ENCODE measurements at places on chromosomes 7 and 10.

DNA sequence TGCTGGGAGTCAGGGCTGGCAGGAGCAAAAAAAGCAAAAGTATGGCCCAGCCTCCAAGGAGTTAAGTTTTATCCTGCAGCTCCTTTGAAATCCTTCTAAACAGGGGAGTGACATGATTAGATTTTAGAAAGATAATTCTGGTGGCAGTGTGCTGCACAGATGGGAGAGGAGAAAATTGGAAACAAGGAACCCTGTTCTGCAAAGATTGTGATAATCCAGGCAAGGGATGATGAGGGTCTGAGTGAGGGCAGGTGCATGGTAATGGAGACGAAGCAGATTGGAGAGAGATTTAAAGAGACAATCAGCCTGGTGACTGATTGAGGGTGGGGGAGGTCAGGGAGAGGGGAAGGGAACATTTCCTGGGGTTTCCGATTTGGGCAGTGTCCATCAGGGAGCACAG, 444.7 kb upstream of the PODXL start:
- no peak for DNase-seq

DNA sequence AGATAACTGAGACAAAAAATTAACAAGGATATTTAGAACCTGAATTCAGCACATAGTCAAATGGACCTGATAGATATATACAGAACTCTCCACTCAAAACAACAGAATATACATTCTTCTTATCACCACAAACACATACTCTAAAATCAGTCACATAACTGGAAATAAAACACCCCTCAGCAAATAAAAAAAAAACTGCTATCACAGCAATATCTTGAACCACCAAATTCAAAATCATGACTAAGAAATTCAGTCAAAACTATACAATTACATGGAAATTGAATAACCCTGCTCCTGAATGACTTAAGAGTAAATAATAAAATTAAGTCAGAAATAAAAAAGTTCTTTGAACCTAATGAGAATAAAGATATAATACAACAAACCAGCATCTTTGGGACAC, 30.0 kb upstream of the ZNF722 start:
- no peak for DNase-seq

- no peak for DNase-seq
Observed at GRCh38 chr7:148623586-148624282, 33.2 kb downstream of the C7orf33 start.

DNA sequence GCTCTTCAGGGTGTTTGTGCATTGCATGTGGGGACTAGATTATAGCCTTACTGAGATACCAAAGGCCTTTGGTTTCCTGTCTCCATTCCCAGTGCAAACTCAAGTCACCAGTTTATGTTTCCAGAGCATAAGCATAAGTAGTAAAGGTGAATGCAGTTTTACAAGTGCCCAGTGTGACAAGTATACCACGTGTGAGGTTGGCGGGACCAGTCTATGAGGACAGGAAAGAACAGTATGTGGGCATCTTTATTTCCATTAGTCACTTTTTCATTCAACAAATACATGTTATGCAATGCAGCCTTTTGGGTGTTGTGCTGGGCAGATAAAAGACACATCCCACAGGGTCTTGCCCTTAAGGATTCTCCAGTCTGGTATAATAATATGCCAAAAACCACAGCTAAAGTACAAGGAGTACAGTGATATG, 146.5 kb downstream of the ARID5B start:
- no peak for DNase-seq

DNA sequence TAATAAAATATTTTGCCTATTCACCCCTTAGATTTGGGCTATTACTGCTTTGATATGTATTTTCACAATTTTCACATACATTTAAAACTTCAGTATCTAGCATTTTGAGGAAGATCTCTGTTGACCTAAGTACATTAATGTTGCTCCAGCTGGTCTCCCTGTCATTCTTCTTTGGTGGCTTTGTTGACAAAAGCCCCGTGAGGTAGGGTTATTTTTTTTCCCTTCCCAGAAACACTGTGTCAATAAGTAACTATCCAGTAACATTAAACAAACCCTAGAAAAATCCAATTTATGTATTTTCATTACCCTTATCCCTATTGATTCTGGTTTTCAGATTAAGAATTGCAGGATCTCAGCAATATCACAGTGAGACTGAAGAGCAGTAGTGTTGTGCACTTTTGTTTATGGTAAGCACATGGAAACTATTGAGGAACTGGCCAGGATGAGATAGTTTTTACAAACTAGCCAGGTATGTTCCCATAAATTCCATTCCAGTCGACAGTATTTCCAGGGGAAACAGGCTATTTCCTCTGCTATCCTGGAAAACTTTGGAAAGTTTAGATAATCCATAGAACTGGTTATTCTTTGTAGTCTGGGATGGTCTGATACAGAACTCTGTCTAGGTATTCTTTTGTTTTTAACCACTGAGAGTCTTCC, 198.2 kb downstream of the PON1 start:
- no peak for DNase-seq

GRCh38 chr10:9965341-9965740, 1052.3 kb upstream of the CELF2 start:
- DNase-seq: no peak

DNA sequence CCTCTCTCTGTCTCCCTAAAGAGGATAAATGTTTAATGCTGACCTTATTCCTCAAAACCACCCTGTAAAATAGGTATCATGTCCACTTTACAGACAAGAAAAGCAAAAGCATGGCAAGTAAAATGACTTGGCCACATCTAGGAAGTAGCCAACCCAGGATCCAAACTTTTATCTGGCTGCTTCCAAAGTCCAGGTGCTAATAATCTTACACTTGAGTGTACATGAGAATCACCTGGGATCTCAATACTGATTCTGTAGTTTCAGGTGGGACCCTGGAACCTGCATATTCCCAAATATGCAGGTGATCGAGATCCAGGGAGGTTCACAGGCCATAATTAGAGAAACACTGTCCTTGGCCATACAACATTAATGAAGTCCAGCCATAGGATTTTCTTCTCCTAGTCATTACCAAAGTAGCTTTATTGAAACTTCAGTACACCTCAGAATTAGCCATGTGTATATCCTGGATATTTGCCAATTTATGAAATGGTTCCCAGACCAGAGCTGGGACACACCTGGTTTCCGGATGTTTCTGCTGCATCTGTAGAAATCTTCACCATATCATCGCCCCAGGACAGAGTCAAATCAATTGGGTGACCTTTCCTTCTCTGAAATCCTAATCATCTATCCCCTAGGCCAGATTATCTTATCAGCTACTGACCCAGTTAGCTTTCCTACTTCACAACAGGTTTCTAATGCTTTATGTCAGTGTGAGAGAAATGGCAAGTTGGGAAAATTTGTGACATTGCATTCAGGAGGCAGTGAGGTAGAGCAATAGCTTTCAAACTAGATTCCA, 119.1 kb upstream of the KMT2E start:
- DNase-seq: no peak

GRCh38 chr7:41940760-41941343, 238.0 kb upstream of the INHBA start:
- DNase-seq: peak; percentile 29

DNA sequence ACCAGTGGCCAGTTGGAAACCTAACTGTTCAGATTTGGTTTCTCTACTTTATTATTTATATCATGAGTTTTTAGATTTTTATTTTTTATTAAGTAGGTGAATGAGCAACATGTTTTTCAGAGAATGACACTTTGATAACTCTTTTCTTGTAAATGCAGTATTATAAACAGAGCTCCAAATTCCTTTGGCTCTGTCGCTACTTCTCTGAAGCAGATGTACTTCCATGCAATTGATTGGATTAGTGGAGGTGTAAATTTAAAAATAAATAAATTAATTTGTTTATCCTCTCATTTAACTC, 34.3 kb upstream of the ICA1 start:
- DNase-seq: no peak

DNA sequence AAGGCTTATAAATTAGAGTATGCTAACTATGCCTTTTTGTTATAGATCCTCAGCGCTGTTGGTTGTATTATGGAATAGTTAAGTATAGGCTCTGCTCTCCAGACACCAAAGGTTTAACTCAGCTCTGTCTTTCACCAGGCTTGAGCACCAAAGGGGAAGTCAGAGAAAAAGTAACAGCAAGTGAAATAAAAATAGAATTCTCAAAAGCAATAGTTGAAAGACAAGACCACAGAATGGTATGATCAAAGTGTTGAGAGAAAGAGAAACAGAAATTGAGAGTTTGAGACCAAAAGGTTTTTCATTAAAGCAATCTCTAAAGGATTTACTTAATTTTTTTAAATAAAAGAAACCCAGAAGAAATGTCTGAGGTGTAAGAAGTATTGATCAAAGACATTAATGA, 529.8 kb upstream of the C7orf33 start:
- no peak for DNase-seq

DNA sequence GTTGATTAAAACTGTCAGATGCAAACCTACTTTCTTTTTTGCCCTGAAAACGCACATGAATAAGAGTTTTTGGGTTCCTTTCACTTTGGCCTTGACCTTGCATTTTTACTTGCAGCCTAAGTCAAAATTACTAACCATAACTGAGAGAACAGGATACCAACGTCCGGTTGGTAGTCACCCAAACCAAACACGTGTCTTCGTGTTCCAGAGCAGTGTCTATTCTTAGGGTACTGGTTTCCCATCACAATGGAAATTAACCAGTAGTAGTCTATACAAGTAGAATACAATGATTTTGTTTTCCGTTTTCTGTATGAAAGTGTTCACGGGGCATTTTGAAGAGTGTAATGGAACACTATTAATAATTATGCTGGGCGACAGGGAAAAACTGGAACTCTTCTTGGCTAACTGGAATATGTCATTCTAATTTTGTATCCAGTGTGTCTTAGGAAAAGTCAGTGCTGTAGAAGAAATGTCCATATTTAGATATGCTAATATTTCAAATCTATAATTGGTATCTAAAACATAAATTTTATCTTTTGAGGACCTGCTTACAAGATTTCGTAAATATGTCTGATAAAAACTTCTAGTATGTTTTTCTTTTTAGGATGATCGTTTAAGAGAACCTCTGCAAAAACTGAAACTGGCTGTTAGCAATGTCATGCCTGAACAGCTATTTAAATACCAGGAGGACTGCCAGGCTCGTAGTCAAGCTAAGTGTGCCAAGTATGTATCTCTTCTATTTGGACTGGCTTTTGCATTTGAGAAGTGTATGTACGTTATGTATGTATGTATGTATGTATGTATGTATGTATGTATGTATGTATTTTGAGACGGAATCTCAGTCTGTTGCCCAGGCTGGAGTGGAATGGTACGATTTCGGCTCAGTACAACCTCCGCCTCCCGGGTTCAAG, 40.9 kb downstream of the UBN2 start:
- DNase-seq: no peak

DNA sequence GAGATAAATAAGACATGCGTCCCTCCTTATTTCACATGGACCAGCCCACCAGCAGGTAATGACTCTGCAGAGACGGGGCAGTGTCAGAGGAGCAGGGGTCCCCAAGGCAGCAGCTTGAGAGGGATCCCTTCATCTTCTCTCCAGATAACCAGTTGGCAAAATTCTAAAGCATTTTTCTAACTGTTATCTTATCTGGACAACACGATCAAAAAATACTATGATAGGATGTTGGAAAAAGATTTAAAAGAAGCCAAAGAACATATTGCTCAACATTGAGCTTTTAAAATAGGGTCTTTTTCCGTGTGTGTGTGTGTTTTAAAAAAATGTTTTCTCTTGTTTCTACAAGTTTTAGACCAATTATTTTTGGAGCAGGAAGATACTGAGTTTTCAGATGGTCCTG, 641.2 kb downstream of the SDK1 start:
- no peak for DNase-seq

DNA sequence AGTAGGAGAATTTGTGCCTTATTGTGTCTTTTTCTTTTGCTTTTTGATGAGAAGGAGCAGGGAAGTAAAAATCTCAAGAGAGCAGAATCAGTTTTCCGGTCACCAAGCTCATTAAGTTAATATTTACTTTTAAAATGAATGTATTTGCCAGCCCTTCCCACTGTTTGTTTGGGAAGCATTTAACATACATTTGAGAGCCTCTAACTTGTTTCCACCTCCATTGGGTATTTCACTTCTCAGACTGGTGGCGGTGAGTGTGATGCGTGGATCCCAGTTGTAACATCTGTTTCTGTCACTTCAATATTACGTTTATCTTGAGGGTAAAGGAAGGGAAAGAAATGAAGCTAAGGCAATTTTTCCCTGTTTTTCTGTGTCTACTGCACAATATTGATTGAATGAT, 22.8 kb downstream of the CDK14 start:
- DNase-seq: peak; percentile 27

- no peak for DNase-seq
Observed at GRCh38 chr10:86310291-86310690, 56.3 kb downstream of the GRID1 start.

DNA sequence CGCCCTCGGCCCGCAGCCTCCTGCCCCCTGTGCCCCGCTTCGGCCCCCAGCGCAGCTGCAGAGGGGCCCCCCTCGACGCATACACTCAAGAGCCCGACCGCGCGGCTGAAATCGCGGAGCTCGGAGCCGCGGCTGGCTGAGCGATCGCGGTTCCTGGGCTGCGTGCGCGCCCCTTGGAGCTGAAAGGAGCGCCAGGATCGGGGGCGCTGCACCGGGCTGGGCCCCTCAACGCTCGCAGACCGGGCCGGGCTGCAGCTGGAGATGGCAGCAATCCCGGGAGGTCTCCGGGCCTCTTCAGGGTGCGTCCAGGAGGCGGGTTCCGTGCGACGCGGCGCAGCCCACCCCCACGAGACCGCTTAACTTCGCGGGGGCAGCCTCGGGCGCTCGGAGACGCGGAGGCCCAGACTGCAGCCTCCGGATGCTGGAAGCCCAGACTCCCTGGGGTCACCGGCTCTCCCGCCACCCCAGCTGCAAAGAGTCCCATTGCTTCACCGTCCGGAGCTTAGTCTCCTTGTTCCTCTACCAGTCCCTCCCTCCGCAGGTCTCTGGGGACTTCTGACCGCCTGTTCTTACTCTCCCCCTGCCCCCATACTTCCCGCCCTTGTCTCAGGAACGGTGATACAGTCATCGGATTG, 73.0 kb upstream of the LRRC4 start:
- DNase-seq: no peak

DNA sequence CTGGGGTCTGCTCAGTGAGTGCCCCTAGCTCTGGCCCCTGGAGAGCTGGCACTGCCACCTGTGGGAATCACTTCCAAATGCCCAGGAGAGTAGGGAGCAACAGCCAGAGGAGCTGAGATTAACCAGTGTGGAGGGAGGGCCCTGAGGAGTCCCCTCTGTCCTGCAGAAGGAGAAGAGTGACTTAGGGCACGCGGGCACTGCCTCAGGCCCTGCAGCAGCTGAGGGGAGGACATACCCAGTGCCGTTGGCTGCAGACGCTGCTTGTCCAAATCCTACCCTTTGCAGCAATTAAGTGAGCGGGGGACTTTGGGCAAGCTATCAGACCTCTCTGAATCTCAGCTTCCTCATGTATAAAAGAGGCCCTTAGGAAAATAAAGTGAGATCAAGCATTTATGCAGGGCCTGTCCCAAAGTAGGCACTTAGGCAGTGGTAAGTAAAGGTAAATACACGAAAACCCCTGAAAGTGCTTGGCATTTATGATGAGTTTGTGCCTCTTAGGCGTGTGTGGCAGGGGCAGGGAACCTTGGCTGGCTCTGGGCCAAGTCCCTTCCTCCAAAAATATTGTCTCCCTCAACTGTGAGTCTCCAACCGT, 16.9 kb downstream of the PRF1 start:
- no peak for DNase-seq
